Hematopoietic multipotent progenitor cell treated with erythropoietin and hydrocortisone succinate and interleukin-3 and kit ligand, for 8 days (in vitro differentiated cells): ENCODE measurements at places on chromosomes 13 and 19.

- no peak for DNase-seq
Observed at GRCh38 chr19:3778104-3778867, 6.3 kb upstream of the RAX2 start.

DNA sequence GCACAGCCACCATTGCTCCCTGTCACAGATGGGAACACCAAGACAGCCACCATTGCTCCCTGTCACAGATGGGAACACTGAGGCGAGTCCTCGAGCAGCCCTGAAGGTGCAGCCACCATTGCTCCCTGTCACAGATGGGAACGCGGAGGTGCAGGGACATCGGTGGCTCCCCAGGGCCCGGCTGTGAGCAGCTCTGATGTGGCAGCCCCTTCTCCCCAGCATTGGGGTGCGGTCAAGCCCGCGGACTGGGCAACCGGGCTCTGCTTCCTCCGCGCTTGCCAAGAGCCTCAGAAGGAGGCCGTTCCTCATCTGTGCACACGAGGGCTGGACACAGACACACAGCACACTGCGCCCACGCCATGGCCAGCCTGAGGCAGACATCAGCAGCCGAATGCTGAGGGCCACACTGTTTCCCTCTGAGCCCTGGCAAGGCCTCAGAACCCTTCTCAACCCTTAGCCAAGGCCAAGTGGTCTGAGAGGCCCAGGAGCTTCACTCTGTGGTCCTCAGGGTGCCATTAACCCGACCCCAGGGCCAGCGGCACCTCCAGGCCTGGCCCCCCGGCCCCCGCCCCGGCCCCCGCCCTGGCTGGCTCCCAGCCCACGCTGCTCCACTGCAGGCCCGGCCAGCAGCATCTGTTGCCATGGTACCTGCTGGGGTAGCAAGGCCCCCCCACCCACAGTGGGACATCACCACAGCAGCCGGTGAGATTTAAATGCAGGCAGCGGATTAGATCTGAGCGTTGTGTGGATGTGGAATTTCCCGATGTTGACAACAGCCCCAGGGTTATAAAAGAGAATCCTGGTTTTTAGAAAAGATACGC lies 18.4 kb downstream of the C2CD4C start:
- no peak for DNase-seq

DNA sequence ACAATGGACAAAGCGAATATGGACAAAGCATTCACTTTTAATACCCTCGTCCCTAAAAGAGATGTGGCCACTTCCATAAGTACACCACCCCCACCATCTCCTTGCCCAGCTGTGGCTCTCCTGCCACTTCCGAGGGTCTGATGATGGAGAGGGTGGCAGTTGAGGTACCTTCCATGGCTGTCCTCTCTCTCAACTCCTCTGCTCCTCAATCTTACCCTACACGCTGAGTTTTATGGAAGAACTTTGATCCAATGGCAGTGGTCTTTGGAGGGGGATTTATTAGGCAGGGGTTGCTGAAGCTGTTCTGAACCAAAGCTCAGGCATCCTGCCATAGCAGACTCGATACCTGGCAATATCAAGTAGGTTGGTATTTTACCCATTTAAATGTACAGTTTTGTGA lies 413.0 kb downstream of the TSHZ3 start:
- DNase-seq, result no peak

GRCh38 chr13:57874530-57874929 lies 243.0 kb downstream of the PCDH17 start:
- peak; percentile 71 for DNase-seq

GRCh38 chr13:49527123-49527522 lies 31.4 kb downstream of the PHF11 start:
- DNase-seq, result peak; percentile 31
